Skeletal muscle cell (primary cell): ENCODE measurements at places on chromosomes 4 and X.

- DNase-seq, result no peak
Measured at GRCh38 chrX:88828011-88828410, 81.0 kb downstream of the CPXCR1 start.

DNA sequence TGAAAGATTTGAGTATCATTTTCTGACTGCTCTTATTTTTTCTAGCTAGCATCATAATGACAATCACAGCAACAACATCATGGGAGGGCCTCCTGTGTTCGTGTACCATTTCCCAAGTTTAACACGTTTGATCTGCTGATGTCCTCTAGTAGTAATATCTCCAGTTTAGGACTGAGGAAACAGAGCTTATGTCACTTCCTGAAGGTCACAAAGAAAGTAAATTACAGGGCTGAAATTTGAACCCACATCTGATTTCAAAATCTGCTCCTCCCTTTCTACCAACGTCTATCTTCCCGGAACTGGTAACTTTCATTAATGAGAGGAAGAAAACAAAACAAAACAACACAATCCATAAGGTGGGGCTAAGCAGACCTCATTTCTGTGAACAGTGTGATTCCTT lies 302.7 kb downstream of the PACRGL start:
- DNase-seq, result no peak

- no peak for DNase-seq
Measured at GRCh38 chrX:124239911-124240310, 92.5 kb upstream of the TEX13D start.

DNA sequence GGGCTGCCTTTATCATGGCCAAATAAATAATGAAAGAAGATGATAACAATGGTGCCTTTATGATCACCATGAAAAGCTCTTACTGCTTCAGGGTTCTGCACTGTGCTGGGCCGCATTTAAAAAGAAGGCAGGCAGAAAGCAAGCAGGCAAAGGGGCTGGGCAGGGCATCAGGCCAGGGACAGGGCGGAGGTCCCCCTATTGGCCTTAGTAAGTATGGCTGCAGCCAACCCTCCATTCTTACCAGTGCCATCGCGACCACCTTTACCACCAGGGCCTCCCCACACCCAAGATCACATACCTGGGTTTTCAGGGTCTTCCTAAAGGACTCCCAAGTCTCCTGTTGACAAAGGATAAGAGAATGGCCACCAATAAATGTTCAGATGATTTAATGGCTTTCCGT lies 38.9 kb downstream of the CNGA2 start:
- DNase-seq, result no peak

DNA sequence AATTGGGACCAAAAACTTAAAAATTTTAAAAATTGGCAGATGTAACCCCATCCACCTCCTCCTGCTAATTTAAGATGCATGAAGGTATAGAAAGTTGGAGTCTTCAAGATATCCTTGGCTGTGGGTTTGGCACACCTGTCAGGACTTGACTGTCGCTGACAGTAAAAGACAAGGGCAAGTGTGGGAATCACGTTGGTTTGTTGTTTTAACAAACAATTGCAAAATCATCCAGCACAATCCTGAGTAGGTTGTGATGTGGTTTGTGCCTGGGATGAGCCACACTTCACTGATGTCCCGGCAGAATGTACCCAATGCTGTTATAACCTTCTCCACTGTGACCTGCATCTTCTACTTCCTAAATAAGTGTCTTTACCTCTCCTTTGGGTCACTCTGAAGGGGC lies 24.0 kb downstream of the HOPX start:
- no peak for DNase-seq

- no peak for DNase-seq
Measured at GRCh38 chr4:140048419-140048995, 105.5 kb downstream of the MAML3 start.

DNA sequence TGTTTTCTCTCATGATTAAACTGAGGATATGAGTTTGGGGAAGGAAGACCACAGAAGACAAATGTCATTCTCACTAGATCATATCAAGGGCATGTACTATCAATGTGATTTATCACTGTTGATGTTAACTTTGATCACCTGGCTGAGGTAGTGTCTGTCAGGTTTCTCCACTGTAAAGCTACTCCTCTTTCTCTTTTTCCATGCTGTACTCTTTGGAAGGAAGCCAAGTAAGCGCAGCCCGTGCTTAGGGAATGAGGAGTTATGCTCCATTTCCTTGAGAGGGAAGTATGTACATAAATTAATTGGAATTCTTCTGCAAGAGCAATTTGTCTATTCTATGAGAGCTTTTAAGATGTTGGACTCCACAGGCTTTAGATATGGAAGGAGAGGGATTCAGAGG lies 4.0 kb upstream of the KANTR start:
- no peak for DNase-seq

DNA sequence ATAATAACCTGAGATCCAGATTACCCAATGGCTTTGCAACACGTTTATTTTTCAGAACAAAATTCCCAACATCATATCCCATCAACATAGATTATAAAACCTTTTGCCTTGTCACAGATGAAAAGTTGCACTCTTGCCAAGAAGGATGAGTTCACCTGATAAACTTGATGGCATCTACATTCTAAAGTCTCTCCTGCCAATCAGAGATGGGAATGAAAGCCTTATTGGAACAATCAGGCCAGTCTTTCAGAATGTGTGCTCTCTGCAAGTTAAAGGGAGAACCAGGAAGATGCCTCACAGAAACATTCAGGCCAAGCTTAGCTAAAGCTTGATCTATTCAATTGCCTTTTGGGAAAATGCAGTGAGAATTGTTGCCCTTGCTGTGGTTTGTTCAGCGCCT lies 1.3 kb downstream of the LPAR4 start:
- no peak for DNase-seq
